ENCODE measurements at places on chromosomes 2 and 18.

DNA sequence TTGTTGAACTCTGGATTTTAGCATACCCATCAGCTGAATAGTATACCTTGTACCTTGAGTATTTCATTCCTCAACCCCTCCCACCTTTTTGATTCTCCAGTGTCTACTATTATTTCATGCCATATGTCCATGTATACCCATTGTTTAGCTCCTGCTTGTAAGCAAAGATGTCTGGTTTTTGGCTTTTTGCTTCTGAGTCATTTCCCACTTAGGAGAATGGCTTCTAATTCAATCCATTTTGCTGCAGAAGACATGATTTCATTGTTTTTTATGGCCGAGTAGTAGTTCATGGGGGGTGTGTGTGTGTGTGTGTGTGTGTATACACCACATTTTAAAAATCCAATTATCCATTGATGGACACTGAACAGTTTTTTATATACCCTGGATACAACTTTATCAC lies 24.3 kb upstream of the MOCOS start:
- DNase-seq, result no peak

- DNase-seq, result peak; percentile 44
Observed at GRCh38 chr2:121721926-121722325, 14.7 kb downstream of the NIFK start.

DNA sequence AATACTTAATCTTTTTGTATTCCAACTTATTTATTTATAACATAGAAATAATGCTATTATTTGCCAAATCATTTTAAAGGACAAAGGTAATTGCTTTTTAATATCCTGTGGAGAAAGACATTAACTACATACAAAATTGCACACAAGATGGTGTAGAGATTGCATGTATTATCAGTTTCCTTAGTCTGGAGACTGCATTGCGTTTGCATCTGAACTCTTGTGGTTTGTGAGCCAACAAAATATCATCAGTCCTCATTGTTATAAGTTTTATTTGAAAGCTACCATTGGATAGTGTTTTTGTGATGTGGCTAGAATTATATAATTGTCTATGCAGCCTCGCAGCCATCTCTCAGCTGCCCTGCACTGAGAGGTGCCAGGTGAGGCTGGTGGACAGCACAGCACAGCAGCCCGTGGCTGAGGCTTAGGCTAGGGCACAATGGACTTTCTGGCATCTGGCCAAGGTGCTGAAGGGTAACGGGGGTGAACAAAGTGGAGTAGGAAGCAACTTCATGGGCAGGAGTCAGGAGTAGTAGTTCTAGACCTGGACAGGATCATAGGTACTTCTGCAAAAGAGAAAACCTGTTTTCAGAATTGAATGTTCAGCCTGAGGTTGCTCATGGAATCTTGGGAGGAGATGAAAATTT lies 15.1 kb downstream of the RASGRP3 start:
- DNase-seq, result no peak

- no peak for DNase-seq
Observed at GRCh38 chr2:31373127-31373526, 41.4 kb downstream of the XDH start.

- DNase-seq, result no peak
Observed at GRCh38 chr2:233060501-233060979, 398 bp downstream of the INPP5D start.

DNA sequence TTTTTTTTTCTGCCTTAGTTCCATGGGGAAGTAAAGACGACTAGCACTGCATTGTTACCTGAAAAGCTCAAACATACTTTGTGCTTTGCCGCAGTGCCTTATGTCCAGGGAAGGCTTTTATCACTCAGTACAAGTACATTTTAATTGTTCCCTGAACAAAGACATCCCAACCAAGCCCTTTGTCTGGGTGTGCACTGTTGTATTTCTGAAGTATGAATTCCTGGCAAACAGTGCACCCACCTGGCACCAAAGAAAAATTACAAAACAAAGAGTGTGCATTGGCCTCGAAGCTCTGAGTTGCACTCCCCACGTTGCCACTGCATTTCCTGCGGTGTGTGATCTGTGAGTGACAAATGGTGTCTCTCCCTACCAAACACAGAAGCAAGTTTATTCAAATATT lies 858.5 kb upstream of the PIK3C3 start:
- no peak for DNase-seq

- DNase-seq, result no peak
Observed at GRCh38 chr18:52288403-52289004, 51.5 kb upstream of the DCC start.

DNA sequence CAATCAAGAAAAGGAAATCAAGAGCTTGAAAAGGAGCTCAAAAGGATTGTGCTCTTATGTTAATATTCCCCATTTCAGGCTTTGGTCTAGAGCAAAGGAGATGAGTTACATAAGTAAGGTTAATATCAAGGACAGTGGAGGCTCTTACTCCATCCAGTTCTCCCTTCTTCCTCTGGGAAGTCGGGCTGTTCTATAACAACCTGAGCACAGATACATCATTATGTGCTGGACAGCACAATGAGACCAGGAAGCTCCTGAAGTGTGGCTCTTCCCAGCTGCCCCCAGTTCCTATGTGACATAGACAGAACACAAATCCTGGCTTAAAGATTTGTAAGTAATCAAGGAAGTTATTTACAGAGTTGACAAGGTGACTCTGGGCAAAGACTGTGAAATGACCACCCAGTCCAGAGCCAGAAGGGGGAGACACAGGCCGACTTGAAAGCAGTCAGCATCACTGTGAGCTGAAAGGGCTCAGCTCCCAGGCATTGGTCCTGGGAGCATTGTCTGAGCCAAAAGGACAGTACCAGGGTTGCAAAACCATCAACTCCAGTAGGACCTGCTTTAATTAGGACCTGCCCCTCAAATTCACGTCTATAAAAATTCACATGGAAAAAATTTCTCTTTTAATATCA lies 917.6 kb upstream of the ACVR2A start:
- DNase-seq, result peak; percentile 74

DNA sequence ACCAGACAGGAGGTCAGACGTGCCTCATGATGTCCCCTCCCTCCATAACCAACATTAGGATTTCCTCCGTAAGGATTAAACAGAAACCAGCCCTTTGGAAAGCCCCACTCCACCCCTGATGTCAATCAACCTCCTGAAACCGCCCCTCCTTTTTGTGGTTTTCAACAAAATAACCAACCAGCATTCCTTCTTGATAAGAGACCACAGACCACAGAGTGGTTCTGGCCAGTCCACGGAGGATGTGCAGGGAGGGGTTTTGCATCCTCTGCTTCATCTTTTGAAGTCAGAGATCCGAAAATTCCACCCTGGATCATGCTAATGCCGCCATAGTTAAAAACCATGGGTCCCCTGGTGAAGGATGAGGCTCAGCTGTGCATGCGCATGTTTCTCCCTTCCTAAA lies 180.0 kb upstream of the CCDC150 start:
- peak; percentile 23 for DNase-seq

GRCh38 chr2:71129902-71130151 lies 202 bp downstream of the MCEE start:
- peak; percentile 12 for DNase-seq

DNA sequence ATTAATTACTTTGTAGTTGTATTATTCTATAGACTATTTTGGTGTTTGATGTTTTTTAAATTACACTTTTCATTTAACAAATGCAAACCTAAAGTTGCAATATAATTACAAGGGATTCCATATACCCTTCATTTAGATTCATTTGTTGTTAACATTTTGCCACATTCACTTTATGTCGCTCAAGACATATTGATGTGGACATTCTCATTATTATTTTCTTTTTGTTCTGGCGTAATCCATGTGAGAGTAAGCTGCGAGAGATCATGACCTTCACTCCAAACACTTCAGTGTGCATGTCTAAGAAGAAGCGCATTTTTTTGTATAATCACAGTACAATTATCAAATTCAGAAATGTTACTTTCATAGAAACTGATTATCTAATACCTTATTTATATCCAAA lies 280.6 kb downstream of the CALCRL start:
- DNase-seq, result no peak

DNA sequence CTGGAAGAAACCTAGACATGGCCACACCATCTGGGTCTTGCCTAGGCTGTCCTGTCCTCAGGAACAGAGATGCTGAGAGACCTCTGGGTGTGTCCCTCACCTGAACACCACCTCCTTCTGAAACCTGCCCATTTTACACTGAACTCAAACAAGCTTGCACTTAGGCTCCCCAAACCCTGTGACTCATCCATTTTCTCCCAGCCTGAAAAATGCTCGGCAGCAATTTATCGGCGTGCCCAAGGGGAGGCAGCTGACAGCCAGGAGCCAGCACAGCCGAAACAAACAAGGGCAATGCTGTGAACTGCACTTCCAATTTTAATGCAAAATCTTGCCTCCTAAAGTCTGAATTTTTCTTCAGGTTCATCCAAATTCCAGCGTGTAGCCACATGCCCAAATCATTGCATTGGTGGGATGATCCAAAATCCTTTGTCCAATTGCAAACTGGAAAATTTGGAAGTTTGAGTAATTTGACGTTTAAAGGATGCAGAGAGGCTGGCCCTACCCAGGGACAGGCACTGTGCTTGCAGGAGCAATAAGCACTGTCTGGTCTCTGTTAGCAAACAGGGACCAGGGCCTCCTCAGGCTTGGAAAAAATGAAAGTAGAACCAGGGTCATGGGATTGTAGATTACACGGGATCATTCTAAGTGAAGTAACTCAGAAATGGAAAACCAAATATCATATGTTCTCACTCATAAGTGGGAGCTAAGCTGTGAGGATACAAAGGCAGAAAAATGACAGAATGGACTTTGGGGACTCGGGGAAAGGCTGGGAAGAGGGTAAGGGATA lies 67.7 kb downstream of the GALNT14 start:
- no peak for DNase-seq

DNA sequence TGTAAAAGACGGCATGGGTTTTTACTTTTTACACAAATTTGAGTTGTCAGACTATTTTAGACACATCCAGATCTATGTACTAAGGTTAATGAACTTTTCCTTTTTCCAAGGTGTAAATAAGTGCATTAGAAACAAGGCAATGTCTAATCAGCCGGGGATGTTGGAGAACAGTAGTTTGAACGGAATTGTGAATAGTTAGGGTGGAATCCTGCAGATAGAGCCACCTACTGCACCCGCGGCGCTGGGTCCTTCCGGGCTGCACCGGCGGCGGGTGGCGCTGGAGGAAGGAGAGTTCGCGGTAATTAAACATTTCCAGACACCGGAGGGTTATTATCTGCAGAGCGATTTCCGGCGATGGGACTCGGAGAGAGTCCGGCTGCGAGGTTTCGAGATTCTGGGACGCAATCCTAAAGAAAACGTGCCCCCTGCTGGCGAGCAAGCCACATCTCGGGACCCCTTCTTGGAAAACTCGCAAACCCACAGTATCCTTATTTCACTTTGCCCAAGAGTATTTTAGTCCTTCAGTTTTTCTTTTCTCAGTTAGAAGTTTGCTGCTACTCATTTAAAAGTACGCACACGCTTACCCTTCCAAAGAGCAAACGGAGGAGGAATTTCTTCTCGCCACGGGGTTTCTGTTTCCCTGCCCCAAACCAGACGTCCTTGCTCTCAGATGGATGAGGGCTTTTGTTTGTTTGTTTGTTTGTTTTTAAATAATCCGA lies 4.5 kb upstream of the OSR1 start:
- peak; percentile 76 for DNase-seq

DNA sequence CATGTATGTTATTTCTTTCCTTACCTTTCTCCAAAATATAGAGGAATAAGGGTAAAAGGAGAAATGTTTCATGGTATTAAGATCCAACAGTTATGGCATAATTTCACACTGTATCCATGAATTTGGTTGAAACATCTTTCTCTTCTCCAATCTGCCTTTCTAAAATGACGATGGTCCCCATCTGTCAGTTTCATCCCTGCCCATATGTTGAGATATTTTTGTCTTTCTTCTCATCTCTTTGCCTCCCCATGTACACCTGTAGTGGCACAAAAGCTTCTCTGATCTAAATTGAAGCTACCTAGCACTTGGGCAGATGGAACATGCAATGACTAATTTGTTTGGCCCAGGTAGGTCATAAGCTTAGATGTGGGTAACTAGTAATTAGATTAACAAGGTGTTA lies 90.7 kb upstream of the LRRTM1 start:
- DNase-seq, result no peak

GRCh38 chr2:54678719-54679118 lies 44.7 kb upstream of the EML6 start:
- DNase-seq, result no peak

GRCh38 chr2:8752385-8752784 lies 70.5 kb downstream of the ID2 start:
- DNase-seq, result no peak

GRCh38 chr2:110858135-110858725 lies 125.9 kb downstream of the ACOXL start:
- DNase-seq, result no peak

DNA sequence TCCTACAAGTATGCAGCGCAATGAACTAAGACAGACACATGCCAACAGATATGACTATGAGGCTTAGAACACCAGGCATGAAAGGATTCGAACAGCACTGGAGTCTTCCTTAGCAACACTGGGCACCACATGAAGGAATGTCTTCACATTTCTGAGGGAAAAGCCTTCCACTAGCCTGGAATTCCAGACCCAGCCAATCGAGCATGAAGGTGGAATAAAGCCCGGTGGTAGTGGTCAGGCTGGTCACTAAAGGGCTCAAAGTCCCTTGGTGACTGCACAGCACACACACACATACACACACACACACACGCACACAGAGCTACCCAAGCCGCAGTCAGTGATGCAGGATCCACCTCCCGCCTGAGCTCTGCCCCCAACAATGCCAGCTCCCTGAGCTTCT lies 19.7 kb upstream of the SFXN5 start:
- DNase-seq, result no peak

DNA sequence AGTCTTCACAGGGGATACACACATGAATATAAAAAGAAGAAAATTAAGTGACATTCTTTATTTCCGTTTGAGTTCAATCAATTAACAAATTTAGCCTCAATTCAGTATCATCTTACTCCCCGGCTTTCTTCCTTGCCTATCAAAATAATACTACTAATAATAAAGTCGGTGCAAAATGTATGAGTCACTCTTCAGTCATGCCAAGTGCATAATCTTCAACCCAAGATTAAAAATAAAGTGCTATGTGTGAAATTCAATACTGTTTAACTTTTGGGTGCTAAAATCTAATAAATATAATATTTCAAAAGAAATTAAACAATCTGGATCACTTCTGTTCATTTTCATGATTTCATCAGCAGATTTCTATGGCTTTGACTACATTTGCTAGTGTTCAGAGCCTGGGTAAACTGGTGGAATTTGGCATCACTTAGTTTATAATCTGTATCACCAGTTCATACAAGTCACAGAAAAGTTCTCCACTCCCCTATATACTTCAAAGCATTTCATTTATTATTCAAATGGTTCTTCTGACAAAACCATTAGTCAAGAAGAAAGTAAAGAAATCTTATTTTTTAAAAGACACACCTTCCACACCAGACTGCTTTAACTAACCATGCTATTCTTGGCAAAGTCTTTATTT lies 183.6 kb downstream of the THADA start:
- no peak for DNase-seq

DNA sequence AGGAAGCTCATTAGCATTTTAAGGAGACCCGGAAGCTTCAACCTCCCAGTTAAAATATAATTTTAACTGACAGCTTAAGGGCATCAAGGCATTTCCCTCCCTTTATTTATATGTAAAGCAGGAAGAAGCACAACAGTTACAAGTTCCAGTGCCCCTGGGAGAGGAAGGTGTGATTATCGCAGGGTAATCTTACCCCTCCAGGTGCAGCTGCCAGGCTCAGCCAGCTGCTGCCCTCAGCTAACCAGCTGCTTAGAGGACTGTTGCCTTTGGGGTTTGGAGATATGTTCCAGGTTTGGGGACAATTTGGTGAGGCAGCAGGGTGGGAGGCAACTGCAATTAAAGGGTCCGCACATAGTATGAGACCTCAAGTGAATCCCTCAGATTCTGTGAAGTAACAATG lies 55.3 kb upstream of the SETBP1 start:
- no peak for DNase-seq

- DNase-seq, result peak; percentile 38
Observed at GRCh38 chr18:45777393-45777792, 48.1 kb upstream of the SIGLEC15 start.

Measured in AG09319 (cell line).